Adrenal gland (tissue), 19 donors: ENCODE measurements at places on chromosomes 13 and 19. TPM values are rescaled to one million over a fixed set of nuclear protein-coding genes. Genes with fewer than 3 reads are reported as not detected.

The ZNF626 gene
- total RNA-seq, result 15.9 TPM

The PTGER1 gene
- total RNA-seq, result 9.8 TPM

The SIPA1L3 gene
- total RNA-seq, result 14.9 TPM

The NLRP4 gene
- total RNA-seq, result not detected

The BCAM gene
- total RNA-seq, result 43.4 TPM

The POLR2E gene
- total RNA-seq, result 94.0 TPM

The LILRB1 gene
- total RNA-seq, result 5.8 TPM

The BST2 gene
- total RNA-seq, result 395 TPM

GRCh38 chr19:38812009-38812840 is 520 bp downstream of the LGALS4 start:
- no peak for DNase-seq

DNA sequence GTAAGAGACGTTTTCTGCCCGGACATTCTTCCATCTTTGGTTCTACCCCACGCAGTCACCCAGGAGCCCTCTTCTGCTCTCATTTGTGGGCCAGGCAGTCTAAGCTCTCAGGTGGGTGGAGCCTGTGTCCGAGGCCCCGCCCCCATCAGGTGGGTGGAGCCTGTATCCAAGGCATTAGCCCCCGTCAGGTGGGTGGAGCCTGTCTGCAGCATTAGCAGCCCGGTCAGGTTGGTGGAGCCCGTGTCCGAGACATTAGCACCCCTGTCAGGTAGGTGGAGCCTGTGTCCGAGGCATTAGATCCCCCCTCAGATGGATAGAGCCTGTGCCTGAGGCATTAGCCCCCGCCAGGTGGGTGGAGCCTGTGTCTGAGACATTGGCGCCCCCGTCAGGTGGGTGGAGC is 45.5 kb upstream of the C13orf46 start:
- no peak for DNase-seq

- no peak for DNase-seq
Observed at GRCh38 chr19:41928754-41929535, 696 bp upstream of the ERFL start.

DNA sequence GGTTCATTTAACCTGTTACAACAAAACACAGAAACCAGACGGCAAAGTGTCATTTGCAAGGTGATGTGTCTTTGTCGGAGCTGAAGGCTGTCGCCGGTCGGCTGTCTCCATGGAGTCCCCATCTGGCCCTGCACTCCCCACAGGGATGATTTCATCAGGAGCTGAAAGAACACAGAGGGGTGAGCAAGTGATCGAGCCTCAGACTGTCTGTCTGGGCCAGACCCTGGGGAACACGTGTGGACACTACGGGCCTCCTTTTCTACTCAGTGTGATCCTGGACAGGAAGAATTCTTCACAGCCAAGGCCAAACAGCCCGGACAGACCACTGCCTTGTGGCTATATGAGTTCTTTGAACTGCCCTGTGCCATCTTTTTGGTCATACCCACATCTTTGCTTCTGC is 85.1 kb downstream of the RNASEH2B start:
- no peak for DNase-seq

DNA sequence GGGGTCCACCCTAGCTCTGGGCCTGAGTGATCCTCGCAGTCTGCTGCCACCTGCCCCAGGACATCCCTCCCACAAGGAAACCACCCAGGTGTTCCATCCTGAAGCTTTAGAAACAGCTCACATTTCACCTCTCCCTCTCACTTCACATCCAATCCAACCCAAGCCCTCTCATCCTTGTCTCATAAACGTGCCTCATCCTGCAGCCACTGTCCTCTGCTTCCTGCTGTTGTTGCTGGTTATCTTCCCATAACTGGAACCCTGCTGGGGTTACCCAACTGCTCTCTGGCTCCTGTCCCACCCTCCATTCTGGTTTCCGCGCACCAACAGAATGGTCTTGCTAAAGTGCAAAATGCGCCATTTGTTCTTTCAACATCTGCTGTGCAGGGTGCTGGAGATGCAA is 59.7 kb upstream of the MTIF3 start:
- DNase-seq, result no peak

DNA sequence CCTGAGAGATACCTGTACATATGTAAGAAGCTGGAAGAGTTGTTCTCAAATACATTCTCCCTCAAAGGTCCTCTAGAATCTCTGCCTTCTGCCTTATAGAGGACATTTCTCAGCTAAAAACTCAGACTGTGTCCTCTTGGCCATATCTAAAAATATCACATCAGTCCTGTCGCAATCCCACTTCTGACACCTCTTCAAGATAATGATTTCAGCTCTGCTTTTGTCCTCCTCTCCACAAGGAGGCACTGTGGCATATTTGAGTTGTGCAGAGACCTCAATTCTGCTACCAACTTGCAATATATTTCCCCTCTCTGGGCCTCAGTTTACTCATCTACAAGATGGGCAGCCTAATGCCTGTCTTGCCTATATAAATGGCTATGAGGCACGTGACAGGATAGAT is 16.6 kb downstream of the ADAMTS10 start:
- DNase-seq, result no peak

- no peak for DNase-seq
Observed at GRCh38 chr13:20669162-20669561, 34.3 kb upstream of the IL17D start.

DNA sequence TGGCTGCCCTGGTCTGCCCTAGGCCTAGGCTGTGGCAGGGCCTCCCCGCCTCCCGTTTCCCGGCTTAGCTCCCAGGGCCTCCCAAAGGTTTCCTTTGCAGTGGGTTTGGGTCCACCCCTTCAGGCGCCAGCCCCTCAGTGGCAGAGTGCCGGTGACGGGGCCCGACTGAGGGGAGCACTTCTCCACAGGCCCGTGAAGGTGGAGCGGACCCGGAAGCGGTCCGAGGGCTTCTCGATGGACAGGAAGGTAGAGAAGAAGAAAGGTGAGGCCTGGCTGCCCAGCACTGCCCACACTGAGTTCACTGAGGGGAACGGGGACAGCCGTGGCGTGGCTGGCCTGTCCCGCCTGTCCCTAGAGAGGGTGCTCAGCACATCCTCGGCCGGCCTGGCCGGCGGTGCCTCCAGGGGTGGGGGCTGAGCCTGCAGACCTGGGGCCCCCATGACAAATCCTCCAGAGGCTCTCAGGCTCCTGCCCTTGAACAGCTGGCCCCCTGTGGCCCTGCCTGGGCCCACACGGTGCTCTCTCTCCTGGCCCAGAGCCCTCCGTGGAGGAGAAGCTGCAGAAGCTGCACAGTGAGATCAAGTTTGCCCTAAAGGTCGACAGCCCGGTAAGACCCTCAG is 20.4 kb downstream of the PLIN4 start:
- DNase-seq, result no peak

- DNase-seq, result no peak
Observed at GRCh38 chr13:110289174-110289573, 17.8 kb downstream of the COL4A1 start.

GRCh38 chr13:29081036-29081435 is 260.9 kb downstream of the MTUS2 start:
- DNase-seq, result no peak

GRCh38 chr19:49800771-49801170 is 12.3 kb downstream of the FUZ start:
- no peak for DNase-seq

- DNase-seq, result no peak
Observed at GRCh38 chr19:39405958-39406655, 540 bp upstream of the ZFP36 start.

DNA sequence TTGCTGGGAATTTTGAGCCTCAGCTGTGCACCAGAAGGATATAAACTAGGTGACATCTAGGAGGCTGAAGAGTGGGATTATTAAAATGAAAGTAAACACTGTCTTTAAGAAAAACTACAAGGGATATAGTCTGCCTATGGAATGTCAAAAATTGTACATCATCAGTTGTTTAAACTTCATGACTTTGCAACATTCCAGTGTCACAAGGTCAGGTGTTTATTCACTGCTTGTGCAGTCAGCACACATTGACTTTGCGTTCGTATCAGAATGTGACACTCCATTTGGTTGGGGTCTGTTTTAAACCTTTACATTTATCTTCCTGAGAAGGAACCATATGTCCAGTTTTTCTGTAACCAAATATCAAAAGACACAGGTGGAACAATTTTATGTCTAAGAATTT is 85.6 kb downstream of the KL start:
- DNase-seq, result no peak

GRCh38 chr13:33757713-33758112 is 60.2 kb upstream of the RFC3 start:
- no peak for DNase-seq

DNA sequence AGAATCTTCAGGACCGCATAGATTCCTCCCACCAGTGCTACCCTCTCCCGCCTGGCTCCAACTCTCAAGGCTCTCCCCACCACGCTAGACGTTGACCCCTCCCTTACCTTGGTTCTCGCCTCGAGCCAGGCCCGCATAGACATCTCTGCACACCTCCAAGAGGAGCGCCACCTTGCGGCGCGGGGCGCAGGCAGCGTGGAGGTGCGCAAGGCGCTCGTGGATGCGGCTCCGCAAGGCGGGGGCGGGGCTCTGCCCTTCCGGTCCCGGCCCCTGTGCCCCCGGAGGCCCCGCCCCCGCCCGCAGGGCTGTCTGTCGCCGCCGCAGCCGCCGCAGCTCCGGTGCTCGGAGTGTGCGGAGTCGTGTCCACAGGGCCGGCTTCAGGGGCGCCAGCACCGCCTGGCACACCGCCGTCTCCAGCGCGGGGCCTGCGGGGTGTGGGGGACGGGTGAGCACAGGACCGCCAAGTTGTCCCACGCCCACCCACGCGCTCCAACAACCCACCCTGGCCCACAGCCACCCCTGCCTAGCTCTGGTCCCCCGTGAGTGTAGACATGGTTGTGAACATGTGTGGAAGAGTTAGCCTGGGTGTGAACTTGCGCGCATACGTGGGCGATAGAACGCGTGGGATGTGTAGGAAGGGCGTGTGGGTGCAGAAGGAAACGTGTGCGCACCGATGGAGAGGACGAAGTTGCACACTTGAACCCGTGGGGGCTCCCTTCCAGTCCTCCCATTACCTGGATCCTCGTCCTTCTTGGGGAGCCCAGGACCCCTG is 8.1 kb downstream of the RINL start:
- peak; percentile 80 for DNase-seq

DNA sequence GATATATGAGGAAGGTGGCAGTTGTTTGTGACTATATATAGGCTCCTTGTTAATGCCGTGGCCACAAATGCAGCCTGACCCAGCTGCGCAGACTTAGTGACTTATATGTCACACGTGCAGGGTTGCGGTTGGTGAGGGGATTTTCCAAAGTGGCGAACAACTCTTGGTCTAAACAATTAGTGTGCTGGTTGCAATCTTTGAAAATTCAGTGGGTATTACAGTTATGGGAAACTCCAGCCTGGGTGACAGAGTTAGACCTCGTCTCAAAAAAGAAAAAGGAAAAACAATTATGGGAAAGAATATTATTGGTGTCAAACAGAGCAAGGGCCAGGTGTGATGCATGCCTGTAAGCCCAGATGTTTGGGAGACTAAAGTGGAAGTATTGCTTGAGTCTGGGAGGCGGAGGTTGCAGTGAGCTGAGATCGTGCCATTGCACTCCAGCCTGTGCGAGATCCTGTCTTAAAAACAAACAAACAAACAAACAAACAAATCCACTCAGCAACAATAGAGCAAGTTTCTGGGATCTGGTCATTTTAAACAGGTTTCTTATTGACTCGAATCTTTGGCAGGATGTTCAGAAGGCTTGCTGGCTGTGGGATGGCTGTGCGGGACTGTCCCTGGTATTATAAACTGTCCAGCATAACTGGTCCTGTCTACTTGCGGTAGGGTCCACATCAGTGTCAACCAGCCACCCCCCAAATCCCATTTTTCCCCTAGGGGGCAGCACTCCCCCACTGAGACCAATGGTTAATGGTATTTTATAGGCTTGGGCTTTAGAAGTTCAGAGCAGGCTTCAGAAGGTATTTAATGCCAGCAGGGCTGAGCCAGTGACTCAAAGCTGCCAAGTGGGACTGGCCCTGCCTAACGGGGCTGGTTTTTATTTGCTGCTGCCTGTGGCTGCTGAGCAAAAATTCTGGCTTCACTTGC is 15.4 kb downstream of the RELB start:
- peak; percentile 81 for DNase-seq

DNA sequence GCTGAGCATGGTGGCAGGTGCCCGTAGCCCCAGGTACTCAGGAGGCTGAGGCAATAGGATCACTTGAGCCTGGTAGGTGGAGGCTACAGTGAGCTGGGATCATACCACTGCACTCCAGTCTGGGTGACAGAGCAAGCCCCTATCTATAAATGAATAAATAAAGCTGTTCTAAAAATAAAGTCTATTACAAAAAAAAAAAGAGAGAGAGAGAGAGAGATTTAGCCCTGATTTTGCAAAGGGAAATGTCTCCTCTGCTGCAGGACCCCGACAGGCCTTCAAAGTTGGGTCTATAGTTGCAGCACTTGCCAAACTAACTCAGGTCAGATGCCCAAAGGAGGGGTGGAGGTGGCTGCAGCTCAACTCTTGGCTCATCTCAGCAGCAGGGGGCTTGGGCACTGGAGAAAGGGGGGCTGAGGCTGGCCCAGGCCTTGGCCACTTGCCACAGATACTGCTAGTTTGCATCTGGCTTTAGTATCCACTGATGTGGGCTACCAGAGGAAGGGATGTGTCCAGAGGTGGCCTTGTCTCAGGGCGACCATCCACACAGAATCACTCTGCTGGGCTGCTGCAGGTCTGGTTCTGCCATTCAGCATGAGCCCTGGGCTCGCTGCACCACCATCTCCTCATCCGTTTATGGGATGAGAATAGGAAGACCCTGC is 30.8 kb upstream of the AKT2 start:
- DNase-seq, result no peak

GRCh38 chr13:73303851-73304250 is 245.0 kb downstream of the KLF5 start:
- no peak for DNase-seq

DNA sequence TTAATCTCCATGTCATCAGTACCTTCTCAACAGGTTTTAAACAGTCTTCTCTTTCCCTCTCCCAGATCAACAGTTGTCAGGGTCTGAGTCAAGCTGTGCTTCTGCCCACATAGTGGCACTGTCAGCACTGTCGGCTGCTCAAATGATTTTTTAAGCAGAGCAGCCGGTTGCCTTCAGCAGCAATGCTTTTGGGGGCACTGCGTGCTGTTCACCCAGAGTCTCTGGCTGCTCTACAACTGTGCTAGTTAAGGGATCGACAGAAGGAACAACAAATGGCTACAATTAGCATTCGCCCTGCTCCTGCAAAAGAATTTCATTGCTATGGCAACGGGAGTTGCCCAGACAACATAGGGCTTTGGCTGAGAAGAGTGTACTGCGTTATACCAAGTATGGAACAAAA is 412.9 kb downstream of the DIAPH3 start:
- DNase-seq, result no peak

DNA sequence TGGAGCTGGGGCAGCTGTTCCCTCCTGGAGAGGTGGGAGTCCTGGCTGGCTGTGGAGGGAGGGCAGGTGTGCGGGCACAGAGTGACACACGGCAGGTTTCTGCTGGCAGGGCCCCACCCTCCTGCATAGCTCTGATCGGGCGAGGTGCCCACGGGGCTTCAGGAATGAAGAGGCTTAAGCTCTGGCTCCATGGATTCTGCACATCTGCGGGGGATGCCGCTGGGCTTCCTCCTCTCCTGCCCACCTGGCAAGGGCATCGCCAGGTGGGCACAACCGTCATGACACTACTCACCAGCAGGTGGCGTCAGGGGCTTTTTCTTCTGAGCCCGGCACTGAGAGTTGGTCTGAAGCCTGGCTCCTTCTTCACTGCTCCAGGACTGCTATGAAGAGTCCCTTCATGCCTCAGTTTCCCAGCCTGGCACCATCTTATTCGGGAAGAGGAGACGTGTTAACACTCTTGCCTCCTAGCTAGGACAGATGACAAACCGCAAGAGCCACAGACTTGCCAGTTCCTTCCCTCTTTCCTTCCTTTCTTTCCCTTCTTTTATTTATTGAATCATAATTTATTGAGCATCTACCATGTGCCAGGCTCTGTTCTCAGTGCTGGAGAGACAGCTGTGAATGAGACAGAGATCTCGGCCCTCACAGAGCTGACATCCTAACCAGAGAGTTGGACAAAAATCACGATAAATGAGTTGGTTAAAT is 15.2 kb upstream of the PAK4 start:
- peak; percentile 80 for DNase-seq
